ENCODE measurements at places on chromosomes 1 and 21.

- peak; percentile 15 for DNase-seq
Measured at GRCh38 chr1:39960431-39960958, 5.5 kb downstream of the MFSD2A start.

- DNase-seq: no peak
Measured at GRCh38 chr1:183293241-183293640, 107.2 kb downstream of the LAMC2 start.

DNA sequence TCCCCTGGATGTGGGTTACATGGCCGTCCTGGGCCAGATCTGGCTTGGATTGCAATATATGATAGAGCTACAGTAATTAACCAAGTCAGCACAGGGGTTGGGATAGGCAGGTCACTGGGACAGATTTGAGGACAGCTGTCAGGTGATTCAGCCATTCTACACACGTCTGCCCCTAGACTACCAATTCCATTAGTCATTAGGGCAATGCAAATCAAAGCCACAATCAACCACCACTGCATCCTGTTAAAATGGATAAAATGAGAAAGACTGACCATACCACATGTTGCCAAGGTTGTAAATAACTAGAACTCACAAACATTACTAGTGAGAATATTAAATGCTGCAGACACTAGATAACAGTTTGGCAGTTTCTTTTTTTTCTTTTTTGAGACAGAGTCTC is 16.0 kb downstream of the C21orf58 start:
- no peak for DNase-seq

DNA sequence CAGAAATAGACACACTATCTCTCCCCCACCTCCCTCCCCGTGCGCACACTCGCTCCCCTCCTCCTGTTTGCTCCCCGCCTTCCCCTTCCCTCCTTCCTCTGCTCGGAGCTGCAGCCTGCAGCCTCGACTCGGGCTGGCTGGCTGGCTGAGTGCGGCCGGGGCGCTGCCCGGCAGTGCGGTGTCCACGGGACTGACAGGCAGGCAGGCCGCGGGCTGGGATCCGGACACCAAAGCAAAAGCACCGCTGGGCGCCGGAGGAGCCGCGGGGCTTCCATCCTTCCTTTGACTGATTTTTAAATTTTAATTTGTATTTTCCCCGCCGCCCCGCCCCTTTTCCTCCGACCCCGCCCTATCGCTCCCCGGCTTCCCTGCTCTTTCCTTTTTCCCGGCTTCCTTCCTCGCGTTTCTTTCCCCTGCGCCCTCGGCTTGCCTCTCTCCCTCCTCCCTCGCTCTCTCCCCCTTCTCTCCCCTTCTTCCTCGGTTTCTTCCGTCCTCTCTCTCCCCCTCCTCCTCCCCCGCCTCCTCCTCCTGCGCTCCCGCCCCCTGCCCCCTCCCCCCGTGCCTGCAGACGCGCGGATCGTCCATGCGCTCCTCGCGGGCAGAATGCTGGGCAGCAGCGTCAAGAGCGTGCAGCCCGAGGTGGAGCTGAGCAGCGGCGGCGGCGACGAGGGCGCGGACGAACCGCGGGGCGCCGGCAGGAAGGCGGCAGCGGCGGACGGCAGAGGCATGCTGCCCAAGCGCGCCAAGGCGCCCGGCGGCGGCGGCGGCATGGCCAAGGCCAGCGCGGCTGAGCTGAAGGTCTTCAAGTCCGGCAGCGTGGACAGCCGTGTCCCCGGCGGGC is 109.4 kb downstream of the NAV1 start:
- DNase-seq: no peak

DNA sequence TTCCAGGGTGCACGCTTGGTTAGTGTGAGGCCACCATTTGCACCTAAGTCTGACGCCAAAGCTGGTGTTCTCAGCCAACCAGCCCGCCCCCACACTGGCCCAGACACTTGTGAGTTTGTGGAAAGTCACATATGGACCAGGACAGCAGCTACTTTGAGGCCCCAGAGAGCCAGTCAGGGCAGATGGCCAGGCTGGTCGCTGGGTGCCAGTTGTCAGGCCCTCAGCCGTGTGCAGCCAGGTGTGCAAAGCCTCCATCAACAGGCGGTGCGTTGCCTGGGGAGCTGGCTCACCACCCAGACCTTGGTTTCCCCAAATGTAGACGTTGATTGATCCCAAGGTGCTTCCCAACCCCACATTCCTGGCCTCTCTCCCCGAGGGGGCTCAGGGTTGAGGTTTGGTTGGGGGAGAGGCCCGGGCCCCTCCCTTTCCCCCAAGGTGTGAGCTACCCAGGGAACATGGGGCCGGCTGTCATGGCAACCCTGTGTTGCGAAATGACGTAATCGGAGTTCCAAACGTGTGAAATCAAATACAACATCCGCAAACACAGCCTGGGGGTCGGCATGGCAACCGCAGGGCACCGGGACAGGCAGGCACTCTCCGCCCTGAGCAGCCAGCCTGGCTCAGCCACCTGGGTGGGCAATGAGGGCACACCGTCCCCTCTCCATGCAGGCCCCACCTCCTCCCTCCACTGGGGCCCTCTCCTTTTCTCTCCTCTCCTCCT is 42.2 kb upstream of the WNT4 start:
- DNase-seq: no peak

- no peak for DNase-seq
Measured at GRCh38 chr1:243229526-243229925, 25.6 kb downstream of the CEP170 start.

GRCh38 chr1:106798991-106799390 is 257.5 kb upstream of the PRMT6 start:
- no peak for DNase-seq

- no peak for DNase-seq
Measured at GRCh38 chr1:204206121-204206520, 7.7 kb downstream of the GOLT1A start.

DNA sequence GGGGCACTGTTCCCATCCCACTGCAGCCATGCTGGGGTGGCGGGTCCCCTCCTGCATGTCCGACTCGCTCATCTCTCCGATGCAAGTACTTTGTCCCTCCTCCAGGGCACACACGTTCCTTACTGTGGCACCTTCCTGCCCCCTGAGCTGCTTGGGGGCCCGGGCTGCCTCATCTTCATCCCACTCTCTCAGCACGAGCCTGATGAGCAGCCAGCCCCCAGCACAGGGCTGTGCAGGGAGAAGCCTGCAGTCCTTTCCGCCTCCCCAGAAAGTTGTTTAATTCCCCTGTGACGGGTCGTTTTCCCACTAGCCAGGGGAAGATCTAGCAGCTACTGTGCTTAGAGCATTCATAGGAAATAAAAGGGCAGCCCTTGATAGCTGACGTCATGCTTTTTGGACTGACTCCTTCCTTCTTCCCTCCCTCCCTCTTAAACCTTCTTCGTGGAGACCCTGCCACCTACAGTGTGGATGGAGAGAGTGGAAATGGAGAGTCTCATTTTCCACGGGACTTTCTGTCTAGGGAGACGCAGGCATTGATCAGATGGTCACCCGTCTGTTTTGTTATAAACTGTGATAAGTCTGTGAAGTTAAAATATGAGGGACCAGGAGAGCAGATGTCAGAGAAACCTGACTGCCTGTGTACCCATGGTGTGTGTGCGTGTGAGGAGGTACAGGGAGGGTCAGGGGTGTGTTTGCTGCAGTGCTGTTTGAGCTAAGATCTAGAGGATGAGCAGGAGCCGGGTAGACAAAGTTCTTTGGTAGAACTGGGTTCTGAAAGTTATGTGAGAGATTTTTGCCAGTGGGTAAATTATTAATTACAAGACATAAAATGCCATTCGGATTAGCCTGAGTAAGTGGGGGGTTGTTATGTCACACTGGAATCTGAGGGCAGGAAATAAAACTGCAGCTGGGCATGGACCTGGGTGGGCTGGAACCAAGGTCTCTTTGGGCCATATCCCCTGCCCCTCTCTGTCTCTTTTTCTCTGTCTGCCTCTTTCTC is 34.3 kb downstream of the GPR137B start:
- DNase-seq: no peak

- no peak for DNase-seq
Measured at GRCh38 chr1:168135921-168136708, 615 bp downstream of the GPR161 start.

- DNase-seq: no peak
Measured at GRCh38 chr1:169899519-169900217, 6.0 kb upstream of the SCYL3 start.

DNA sequence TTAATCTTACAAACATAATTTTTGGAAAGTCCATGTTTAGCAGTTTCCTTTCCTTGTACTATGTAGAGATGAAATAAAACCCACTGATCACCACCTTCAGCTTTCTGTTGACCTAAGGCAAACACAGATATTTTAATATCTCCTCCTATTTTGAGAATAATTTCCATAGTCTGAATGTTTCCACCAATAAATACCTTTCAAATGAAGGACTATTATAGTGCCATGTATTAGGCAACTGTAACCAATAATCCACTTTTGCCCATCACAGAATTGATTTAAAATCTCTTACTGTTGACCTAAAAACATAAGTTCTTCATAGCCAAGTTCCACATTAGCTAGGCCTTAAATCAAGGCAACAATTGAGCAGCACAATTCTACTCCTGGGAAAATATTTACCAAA is 1.8 kb downstream of the CDC42BPA start:
- DNase-seq: no peak

- DNase-seq: no peak
Measured at GRCh38 chr1:96865731-96866685, 144.4 kb downstream of the PTBP2 start.

DNA sequence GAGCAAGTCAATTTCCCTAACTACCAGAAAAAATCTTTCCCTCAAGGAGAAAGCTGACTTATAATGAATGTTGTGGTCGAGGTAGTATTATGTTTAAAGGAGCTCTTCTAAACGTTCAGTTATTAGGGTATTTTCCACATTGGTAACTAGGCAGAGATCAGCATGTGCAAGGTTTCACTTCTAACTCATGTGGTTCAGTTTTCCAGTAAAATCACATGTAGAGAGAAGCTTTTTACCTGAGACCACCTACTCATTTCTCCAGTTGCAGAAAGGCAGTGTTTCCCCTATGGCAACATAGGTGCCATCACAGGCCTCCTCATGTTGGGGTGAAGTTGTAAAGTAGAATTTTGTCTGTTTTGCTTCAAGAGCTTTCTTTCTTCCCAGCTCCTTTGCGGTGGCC is 23.7 kb downstream of the IL23R start:
- no peak for DNase-seq

DNA sequence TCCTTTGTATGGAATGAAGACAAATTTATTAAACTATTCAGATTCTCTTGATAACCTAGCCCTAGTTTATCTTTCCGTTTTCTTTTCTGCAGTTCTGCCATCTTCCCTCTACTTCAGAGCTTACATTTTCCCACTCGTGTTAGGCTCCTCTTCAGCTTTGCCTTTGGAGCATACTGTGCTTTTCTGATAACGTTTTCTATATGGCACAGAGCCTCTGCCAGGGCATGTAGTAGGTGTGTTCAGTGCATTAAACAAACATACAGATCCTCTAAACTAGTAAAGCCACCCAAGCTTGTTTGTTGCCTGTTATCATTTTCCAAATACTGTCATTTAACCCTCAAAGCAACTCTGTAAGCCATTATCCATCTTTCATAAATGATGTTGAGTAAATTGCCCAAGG is 25.1 kb downstream of the DYRK1A start:
- no peak for DNase-seq

- DNase-seq: peak; percentile 77
Measured at GRCh38 chr1:156160743-156161171, 7.4 kb downstream of the SEMA4A start.

DNA sequence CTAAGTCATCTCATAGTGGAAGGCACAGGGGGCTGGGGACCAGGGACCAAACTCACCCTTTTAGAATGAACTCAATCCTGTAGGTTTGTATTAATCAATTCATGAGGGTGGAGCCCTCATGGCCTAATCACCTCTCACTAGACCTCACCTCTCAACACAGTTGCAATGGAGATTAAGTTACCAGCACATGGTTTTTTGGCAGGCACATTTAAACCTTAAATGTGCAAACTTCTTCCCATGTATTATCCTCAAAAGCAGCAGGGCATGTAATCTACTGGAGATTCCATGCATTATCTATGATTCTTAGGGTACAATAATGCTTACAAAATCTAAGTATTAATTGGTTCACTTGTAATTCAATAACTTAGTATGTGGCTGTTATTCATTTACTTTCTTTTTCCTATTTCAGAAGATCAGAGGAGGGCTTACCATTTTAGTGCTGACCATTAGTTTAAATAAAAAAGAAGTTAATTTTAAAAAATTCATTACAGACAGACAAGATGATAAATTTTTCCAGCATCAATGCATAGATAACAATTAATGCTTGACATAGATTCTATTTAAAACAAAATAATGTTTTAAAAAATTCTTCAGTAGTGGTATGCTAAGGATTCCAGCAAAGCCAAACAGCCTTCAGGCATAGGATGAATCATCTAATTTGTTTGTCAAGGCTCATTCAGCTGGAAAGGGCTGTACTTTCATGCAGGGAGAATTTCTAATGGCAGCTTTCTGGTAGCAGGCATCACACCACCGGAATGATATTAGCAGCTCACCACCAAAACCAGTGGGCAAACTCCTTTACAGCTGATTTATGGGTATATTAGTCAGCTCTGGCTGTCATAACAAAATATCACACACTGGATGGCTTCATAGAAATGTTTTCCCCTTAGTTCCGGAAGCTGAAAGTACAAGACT is 124.6 kb upstream of the ZNF648 start:
- DNase-seq: no peak

DNA sequence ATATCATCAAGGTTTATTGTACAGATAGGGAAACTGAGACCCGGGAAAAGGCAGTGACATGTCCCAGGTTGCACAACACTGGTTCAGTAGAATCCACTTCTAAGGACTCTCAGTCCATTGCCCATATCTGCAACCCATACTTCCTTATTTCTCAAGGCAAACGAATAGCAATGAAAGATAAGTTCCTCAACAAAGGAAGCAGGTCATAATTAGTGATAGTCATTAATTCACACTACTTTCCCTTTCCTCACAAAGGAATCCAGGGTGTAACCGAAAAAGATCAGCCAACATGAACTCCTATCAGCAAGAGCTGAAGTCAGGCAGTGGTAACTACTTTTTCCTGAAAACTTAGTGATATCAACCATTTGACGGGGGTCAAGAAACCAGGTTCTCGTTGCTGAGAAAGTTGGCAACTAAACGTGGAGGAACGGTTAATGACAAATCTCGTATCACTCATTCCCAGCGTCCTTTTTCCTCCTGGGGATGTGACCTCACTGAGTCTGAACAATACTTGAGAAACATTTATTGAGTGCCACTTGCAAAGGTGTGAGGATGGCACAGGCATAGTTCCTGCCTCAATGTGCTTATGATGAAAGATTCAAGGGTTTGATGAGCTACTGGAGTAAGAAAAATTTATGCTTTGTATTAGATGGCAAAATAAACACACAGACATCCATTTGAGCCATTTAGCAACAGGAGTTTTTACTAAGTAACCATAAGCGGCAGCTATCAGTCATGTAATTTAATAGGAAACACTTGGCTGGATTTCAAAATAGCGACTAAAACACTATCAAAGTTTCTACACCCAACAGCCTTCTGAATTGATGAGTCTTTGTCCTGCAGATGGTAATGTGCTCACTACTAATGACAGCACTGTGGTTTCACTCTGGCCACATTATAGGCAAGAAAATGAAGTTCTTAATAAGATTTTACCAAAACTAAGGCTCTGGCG is 82.3 kb downstream of the PLPP3 start:
- no peak for DNase-seq

DNA sequence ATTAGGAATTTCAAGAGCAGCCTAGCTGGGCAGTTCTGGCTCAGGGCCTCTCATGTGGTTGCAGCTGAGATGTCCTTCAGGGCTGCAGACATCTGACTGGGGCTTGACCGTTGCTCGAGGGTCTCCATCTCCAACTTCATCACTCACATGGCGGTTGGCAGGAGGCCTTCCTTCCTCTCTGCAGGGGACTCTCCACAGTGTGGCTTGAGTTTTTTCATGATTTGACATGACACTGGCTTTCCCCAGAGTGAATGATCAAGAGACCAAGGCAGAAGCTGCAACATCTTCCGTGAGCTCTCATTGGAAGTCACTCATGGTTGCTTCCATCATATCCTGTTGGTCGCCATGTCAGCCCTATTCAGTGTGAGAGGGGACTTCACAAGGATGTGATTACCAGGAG is 74.6 kb downstream of the RUNX3 start:
- DNase-seq: no peak

Measured in CD4-positive, alpha-beta T cell treated with Interleukin-10 for 1 hour (primary cell).